ENCODE measurements at places on chromosomes 13 and 19.
A peak's percentile ranks its signal among the peaks of the same experiment; 100 is the strongest.

- no peak for DNase-seq
These were observed 86.0 kb downstream of the SERP2 start for GRCh38 chr13:44459674-44460073.

DNA sequence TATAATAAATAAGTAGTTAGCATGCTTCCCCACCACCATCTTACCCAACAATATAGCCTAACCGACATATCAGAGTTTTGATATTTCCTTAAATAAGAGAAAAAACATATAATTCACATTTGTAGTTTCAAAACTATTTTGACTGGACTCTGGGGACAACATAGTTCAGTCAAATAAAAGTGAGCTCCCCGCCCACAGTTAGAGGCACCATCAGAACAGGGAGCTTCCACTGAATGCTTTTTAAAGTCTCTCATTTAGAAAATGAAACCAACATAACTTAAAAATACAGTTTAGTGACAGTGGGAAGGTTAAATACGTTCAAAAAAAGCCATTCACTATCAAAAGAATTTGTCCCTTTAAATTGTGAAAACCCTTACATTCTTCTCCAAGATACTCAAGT, 92.8 kb downstream of the EPSTI1 start:
- no peak for DNase-seq

DNA sequence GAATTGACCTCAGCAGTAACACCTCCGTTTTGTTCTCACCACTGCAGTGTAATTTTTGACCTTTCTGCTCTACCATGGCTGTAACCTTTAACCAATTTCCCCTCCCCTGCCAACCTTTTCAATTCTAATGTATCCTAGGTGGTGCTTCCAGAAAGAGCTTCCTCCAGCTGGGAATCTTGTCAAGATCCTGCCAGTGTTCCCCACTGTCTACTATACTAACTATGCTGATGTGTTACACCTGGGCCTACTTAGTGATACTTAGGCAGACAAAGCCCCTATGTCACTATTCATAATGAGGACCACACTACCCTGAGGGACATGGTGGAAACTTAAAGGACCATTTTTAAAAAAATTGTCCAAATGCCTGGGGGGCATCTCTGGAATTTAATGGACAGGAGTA, 41.0 kb downstream of the MBNL2 start:
- DNase-seq: no peak

- no peak for DNase-seq
These were observed 22.5 kb upstream of the MYCBP2 start for GRCh38 chr13:77349365-77349764.

DNA sequence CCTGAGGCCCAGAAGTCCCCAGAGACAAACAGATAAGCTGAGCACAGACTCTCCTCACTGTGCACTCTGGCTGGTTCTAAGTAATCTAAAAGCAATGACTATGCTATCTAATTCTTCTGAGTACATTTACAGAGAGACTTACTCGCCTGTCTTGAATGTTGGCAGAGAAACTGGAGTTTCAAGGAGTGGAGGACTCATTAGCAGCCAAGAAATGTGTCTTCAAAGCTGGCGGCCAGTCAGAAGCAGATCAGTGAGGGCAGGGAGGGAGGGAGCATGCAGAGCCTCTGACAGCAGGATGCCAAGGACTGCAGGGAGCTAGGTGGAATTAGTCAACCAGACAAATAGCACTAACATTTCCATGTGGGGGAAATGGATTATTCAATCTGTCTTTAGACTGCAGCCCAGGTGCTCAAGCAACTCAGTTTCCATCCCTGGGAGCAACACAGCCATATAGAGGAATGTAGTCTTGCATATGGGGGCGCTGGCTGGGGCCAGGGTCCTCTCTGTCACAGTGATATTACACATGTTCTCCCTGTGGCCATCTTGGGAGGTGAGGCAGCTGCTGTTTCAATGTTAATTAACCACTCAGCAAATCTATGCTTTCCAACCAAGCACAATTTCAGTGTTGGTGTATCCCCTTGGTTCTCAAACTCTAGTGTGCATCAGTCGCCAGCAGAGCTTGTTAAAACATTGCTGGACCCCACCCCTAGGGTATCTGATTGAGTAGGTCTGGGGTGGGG, 97.9 kb downstream of the CCNA1 start:
- peak; percentile 13 for DNase-seq

DNA sequence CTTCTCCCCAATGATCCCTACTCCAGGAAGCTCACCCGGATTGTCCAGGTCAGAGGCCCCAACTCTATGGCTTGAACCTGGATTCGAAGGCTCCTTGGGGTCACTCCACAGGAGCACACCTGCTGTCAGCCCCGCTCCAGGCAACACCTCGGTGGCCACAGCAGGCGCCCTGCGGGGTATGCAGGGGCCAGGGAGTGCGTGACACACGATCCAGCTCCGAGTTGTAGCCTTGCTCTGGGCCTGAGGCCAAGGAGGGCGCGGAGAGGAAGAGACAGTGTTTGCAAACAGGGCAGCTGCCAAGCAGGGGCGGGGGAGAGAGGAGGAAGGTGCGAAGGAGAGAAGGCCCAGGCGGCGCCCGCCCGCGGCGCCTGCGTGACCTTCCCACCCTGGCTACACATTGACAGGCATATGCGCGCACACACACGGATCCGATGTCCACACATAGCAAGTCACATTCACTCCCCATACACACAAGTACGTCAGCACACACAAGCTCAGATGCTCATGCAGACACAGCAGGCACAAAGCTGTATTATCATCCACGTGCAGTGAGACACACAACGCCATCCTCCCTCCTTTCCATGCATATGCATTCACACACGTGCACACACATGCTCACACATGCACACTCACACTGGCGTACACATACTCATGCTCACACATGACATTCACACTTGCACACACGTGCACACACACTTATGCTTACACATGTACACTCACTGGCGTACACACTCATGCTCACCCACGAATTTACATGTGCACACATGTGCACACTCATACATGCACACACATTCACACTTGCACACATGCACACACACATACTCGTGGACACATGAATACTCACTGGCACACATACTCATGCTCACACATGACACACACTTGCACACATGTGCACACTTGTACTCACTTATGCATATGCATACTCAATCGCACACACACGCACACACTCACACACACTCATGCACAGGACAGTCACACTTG, 10.4 kb downstream of the SBK2 start:
- peak; percentile 53 for DNase-seq

GRCh38 chr13:102122147-102122546, 279.7 kb downstream of the FGF14 start:
- DNase-seq: no peak

DNA sequence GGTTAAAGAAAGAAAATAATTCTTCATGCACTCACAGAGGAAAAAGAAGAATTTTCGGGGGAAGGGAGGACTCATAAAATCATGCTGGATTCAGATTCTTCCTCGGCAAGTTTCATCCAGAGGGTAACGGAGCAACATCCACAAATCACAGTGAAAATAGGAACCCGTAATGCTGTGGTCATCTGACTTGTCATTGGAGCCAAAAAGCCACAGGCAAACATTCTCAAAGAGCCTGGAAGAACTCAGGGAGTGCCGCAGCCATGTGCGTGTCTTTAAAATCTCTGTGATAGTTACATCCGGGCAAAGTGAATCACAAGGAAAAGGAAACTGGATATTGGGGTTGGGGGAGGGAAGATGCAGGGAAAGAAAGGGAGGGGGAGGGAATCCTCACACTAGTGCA, 33.0 kb upstream of the VSTM2B start:
- DNase-seq: no peak

GRCh38 chr19:670609-671075, 5.5 kb upstream of the FSTL3 start:
- DNase-seq: no peak

GRCh38 chr13:23427342-23427843, 6.1 kb downstream of the SACS start:
- DNase-seq: peak; percentile 51

DNA sequence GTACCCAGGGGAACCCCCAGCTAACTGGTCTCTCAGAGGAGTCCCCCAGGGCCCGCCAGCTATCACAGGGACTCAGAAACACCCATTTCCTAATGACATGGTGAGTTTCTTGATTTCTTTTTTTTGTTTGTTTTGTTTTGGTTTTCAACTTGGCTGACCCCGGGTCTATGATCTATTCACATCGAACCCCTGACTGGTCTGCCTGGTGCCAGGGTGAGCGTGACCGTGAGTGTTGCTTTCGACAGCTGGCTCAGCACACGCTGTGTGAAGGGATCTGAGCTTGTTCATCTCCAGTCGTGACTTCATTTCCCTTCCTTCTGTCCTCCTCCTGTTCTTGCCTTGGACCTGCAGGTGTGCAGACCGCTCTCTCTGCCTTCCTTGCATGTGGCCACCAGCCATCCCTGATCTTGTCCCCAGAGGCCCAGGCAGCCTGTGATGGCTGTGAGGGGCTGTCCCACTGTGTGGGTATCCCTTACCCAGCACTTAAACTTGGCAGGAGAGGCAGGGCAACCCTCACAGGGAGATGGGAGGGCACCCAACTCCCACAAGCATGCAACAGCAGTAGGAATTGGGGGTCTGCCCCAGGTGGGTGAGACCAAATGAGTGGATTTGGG, 26.2 kb downstream of the TMEM161A start:
- DNase-seq: no peak

DNA sequence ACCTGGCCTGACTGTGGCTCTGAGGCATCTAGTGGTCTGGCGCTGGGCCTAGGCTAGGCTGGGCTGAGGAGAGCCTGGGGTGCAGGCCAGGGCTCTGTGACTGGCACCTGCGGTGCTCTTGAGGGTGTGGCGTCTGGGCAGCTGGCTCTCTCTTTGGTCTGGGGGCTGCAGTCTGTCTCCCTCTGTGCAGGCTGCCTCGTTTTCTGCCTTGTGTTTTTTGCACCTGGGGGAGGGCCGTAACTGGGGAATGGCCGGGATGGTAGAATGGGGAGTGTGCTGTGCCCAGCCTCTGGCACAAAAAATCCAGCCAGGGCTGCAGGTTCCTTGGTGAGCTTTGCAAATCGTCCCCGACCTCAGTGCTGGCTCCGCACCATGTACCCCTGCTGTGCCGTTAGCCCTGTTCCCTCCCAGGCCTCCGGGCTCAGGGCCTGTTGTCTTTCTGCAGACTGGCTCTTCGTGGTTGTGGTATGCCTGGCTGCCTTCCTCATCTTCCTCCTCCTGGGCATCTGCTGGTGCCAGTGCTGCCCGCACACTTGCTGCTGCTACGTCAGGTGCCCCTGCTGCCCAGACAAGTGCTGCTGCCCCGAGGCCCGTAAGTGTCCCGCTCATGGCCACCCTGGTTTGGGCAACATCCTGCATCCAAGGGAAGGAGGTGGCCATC, 6.5 kb upstream of the USF2 start:
- DNase-seq: no peak

DNA sequence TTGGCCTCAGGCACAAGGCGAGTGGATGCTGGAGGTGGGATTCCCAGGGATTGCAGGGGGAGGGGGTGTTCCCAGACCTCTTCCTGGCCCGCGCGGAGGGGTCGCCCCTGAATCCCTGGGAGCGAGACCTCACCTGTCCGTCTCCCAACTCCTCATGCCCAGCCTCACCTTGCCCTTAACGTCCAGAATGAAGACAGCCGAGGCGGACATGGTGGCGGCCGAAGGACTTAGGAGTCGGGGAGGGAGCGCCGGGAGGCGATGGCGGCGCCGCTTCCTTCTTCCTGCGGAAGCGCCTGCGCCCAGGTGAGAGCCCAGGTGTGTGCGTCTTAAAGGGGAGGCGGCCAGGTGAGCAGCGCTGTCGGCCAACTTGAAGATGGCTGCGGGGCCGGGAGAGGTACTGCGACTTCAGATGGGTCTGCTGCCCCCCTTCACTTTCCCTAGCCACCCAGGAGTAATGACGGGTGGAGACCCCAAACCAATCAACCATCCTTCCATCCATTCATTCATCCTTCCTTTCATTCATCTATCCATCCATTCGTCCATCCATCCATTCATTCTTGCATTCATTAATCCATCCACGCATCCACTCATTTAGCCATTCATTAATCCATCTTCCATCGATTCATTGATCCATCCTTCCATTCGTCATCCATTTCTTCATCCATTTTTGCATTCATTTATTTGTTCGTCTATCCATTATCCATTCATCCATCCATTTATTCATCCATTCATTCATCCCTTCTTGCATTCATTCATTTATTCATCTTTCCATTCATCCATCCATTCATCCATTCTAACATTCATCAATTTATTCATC, at the start of gene AP1M2:
TSS of gene AP1M2 (minus strand) at position 291 of the 817 bp plus-strand sequence. CDS start at position 210, 81 bp downstream.
- no peak for DNase-seq

DNA sequence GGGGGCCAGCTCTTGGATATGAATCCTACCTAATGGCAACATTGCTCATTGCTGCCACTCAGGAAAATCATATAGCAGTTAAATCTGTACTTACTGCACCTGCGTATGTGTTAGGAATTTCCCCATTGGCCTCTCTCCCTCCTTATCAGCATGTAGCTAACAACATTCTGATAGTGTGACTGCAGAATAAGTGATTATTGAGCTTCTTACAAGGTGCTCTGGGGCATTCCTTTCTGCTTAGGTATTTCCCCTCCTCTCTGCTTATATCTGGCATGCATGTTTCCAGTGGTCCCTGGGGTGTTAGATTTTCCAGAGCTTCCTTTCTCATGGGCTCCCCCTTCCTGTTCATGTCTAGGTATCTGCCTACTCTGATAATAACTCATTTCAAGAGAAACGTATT, 414.1 kb upstream of the SLITRK1 start:
- DNase-seq: no peak

- DNase-seq: no peak
These were observed 11.1 kb downstream of the LMO7 start for GRCh38 chr13:75647126-75647784.

DNA sequence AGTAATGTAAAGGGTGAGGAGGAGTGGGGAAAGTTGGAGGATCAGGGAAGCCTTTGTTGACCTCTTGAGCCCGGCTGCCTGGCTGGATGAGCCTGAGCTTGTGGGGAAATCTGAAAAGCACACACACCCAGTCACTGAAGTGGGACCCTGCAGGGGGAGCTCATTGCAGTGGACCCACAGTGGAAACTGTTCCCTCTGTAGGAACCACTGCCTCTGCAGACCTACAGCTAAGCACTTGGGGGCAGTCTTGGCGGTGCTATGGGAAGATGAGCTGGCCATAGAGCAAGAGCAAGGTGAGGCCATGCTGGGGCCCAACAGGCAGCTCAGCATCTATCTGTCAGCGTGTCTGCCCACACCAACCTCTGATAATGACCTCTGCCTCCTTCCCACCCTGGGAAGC, 294.8 kb downstream of the TSHZ3 start:
- peak; percentile 58 for DNase-seq

GRCh38 chr13:90122531-90122930, 1225.0 kb upstream of the MIR17HG start:
- no peak for DNase-seq

DNA sequence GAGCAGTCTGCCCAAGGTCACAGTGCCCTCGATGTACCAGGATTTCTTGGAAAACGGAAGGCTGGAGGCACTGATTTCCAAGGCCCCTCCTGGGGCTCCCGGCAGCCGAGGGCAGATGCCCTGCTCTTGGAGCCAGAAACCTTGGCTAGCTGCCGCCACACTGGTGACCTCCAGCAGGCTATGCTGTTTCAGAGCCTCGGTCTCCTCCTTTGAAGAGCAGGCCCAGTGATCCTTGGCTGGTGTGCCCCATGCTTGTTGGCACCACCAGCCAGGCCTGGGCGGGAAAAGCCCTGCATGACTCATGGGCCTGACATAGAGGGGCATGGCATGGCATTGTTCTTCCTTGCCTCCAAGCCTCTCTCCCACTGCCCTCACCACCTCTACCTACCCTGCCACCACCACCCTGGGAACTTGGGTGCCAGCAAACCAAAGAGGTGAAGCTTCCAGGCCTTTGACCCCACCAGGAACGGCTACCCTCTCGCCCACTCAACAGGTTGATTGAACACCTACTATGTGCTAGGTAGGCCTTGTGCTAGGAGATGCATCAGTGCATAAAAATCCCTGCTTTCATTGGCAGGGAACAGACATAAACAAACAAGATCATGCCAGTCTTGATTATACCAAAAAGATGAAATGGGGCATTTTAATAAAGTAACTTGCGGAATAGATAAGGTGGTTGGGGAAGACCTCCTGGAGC, 1.6 kb upstream of the CLEC11A start:
- no peak for DNase-seq
